ENCODE measurements at places on chromosomes 3 and 15. TPM values are rescaled to one million over a fixed set of nuclear protein-coding genes. Genes with fewer than 3 reads are reported as not detected.

Gene NUP210
- polyA plus RNA-seq: 31.8 TPM

- DNase-seq: no peak
Measured at GRCh38 chr3:59605318-59605717, 555.5 kb upstream of the CFAP20DC start.

- no peak for DNase-seq
Measured at GRCh38 chr3:134901461-134901860, 106.4 kb downstream of the EPHB1 start.

- DNase-seq: no peak
Measured at GRCh38 chr3:158790901-158791589, 10.8 kb upstream of the MFSD1 start.

Gene HDAC11
- polyA plus RNA-seq: 21.6 TPM

DNA sequence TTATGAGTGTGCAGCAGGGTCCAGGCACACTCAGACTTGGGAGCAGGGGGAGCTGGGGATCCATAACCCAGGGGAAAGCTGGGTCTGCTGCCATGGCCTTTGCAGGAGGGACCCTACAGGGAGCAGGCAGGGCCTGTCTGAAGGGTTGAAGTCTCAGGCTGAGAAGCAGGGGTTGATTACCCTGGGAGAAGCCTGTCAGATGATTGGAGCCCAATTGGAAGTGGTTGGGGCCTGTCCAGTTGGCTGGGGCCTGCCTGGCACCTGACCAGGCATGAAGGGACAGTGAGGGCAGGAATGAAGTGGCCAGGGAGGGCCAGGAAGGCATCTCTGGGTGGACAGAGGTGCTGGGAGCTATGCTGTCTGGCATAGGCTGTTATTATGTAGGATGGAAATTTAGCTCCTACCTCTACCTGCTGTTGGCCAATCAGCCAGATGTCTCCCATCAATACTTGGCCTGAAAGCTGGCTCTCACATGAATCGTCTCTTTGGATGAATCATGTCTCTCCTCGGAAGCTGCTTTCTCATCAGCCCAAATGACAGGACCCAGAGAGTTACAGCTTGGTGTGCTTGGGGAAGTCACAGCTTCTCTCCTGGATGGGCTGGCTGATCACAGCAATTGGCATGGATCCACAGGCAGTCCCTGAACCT is 27.4 kb upstream of the SLCO2A1 start:
- DNase-seq: no peak

GRCh38 chr3:71478568-71478967 is 105.0 kb downstream of the FOXP1 start:
- no peak for DNase-seq

DNA sequence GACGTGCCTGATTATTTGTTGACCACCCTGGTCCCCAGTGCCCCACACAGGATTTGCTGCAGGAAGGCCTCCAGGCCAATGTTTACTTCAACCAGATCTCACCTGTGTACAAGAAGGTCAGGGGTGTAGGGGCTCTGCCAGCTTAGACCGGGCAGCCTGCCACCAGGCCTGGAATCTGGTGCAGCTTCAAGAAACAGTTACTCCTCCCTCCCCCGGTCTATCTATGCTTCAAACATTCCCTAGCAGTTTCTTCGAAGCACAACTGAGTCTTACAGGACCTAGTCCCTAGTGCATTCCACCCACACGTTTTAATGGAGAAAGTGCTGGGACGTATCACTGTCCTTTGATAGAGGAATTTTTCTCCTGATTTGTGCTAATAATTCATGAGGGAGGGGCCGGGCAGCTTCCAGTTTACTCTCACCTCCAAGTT is 8.0 kb downstream of the SH3BP5 start:
- DNase-seq: no peak

DNA sequence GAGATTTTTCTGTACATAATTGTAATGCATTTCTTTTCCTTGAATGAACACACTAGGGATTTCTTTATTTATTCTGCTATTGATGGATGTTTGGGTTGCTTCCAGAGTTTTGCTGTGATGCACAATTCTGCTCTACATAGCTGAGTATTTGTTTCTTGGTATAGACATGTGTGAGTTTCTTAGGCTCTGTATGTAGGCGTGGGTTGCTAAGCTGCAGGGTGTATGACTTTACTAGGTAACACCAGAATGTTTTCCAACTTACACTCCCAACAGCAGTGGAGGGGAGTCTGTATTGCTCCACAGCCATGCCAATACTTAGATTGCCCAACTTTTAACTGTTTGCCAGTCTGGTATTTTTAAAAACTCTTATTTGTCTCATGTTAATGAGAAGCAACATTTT is 155.5 kb upstream of the TNIK start:
- no peak for DNase-seq

Measured in renal pelvis (tissue), 12 donors.